ENCODE measurements at places on chromosomes 7 and 10.
A peak's percentile ranks its signal among the peaks of the same experiment; 100 is the strongest.

DNA sequence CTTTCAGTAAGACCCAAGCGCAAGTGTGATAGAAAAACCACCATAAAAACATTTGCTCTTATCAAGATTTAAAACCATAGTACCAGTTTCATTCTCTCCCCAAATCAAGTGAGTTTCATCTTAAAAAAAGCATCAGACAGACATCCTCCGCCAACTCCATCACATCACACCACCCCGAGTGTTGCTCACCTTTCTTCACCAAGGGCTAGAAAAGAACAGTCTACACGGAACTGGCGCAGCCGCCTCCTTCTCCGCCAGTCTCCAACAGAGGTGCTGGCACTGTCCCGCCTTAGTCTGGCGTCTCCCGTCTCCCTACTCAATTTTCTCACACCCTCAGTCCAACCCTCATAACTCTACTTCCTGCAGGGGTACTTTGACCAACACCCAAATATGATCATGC, 46.9 kb upstream of the WIPI2 start:
- DNase-seq = no peak

DNA sequence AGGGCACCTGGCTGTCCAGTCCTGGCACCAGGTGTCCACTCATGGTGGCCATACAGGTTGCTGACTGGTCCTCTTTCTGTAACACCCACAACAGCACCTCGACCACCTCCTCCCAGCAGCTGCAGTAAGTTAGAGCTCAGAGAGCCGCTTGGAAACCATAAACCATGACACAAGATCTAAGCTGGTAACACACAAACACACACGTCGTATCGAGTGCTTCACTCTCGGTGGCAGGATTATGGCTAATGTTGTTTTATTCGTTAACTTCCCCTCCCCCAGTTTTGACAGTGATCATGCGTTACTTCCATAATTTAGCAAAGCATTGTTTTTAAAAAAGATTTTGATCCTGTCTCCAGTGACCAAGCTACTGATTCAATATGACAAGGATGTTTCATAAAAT, 59.7 kb downstream of the CAMK2B start:
- DNase-seq = no peak

- DNase-seq = peak; percentile 42
Measured at GRCh38 chr10:28793482-28793881, 116.2 kb downstream of the BAMBI start.

- DNase-seq = no peak
Measured at GRCh38 chr10:85612378-85612775, 754.2 kb downstream of the GRID1 start.

- no peak for DNase-seq
Measured at GRCh38 chr7:116836911-116837310, 25.5 kb upstream of the CAPZA2 start.

DNA sequence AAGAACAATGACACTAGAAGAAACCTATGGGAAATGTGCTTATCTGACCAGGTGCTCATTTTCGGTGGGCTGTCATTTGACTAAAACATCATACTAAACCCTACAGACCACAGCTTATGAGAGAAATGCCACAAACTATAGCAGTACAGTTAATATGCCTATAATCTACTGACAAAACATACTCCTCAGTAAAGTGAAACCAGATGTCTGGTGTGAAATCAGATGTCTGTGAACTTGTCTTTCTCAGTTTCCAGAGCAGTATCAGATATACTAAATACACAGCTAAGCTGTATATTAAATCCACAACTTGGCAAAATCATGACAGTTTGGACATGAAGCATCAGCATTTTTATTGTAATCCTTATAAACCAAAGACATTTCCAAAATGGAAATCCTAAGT, 3.3 kb downstream of the IMMP2L start:
- DNase-seq = no peak

GRCh38 chr10:117464176-117464575, 78.4 kb upstream of the EMX2 start:
- DNase-seq = no peak
